ENCODE measurements at places on chromosomes 3 and 15.
A peak's percentile ranks its signal among the peaks of the same experiment; 100 is the strongest.

- DNase-seq, result no peak
Observed at GRCh38 chr3:149407898-149408297, 30.4 kb upstream of the TM4SF1 start.

DNA sequence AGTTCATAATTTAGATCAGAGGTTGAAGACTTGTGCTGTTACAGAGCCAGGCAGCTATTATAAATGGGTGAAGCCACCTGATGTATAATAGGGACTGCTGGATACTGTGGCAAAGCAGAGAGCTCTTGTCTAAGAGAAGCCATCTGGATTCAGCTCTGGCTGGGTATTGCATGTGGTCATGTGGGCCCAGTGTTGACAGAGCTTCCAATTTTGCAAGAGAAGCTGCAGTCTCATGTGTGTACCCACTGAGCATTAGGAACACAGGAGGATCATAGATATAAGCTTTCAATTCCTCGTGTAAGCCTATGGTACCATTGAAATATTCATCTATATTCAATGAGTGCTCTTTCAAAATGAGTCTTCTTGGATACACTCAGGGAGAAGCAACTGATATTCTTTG is 303.9 kb upstream of the SLCO3A1 start:
- DNase-seq, result no peak

DNA sequence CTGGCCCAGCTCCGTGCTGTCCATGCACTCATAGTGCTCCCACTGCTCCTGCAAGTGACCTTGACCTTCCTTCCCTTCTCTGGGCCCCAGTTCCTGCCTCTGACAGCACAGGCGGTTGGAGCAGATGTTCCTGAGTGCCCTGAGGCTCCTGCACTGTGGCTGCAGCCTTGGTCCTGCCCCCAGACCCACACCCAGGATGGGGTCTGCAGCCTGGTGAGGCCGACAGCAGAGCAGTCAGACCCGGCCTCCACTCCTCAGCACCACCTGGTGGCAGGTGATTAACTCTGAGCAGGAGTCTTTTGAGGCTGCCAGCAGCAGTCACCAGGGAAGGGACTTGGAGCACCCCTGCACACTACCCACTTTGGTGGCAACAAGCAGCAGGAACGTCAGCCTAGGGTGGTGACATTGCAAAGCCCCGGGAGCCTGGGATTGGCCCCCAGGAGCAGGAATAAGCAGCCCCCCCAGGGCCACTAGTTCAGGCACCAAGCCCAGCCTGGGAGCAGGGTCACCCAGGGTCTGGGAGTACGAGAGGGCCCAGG is 64.6 kb downstream of the CYP11A1 start:
- DNase-seq, result peak; percentile 20

GRCh38 chr3:82229397-82229796 is 468.0 kb upstream of the GBE1 start:
- no peak for DNase-seq

GRCh38 chr3:64460877-64461276 is 226.9 kb downstream of the ADAMTS9 start:
- DNase-seq, result no peak

GRCh38 chr3:54307566-54308180 is 185.3 kb downstream of the CACNA2D3 start:
- no peak for DNase-seq

DNA sequence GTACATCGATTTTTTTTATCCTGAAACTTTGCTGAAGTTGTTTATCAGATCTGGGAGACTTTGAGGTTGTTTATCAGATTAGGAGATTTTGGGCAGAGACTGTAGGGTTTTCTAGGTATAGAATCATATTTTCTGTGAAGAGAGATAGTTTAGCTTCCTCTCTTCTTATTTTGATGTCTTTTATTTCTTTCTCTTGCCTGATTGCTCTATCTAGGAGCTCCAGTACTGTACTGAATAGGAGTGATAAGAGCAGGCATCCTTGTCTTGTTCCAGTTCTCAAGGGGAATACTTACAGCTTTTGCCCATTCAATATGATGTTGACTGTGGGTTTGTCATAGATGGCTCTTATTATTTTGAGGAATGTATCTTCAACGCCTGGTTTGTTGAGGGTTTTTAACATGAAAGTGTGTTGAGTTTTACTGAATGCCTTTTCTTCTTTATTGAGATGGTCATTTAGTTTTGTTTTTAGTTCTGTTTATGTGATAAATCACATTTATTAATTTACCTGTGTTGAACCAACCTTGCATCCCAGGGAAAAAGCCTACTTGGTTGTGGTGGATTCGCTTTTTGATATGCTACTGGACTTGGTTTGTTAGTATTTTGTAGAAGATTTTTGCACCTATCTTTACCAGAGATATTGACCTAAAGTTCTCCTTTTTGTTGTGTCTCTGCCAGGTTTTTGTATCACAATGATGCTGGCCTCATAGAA is 14.9 kb upstream of the DNAAF4 start:
- no peak for DNase-seq
